GM23338 (cell line): ENCODE measurements at places on chromosomes 7 and 10.

- peak; percentile 23 for DNase-seq
Measured at GRCh38 chr7:70797109-70797514, 334.8 kb upstream of the GALNT17 start.

GRCh38 chr7:155917836-155918430, 105.7 kb upstream of the SHH start:
- no peak for DNase-seq

DNA sequence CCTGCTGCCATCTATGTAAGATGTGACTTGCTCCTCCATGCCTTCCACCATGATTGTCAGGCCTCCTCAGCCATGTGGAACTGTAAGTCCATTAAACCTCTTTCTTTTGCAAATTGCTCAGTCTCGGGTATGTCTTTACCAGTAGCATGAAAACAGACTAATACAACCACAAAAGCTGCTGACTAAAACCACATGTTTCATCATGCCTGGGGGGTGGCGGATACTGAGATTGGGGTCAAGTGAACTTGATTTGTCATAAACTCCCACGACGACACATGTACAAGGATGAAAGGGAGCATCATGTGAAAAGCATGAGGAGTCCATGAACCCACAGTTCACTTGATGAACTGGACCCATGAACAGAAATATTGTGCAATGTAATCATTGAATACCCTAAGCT, 134.9 kb upstream of the ANK3 start:
- no peak for DNase-seq

DNA sequence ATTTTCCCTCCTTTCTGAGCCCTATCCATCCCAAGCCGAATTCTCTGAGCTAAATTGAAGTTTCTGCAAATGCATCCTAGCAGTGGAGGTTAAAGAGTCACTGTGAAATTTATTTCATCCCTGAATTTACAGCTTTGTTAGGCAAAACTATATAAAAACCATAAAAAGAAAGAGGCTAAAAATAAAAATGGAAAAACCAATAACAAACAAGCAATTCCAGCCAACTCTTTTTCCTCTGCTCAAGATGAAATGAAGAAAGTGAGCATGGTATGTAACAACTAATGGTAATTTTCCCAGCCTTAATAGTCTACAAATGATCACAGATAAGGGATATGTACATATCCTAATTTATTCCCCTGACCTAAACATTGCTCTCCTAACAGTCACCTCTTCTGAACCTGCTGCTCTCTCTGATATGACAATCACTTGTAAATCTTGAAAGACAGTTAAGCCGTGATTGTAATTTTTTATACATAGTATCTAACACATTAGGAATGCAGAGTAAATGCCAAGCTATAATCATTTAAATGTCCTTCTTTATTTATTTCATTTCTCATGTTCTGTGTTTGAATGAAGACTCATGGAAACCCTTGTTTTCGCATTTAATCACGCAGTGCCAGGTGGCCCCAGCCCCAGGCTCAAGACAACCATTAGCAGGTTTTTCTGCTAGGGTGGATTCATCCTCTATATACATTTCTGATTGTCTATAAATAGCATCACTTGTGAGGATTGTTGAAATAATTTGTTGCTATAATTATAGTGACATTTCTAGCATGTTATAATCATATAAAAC, 48.6 kb upstream of the NRP1 start:
- DNase-seq = no peak

DNA sequence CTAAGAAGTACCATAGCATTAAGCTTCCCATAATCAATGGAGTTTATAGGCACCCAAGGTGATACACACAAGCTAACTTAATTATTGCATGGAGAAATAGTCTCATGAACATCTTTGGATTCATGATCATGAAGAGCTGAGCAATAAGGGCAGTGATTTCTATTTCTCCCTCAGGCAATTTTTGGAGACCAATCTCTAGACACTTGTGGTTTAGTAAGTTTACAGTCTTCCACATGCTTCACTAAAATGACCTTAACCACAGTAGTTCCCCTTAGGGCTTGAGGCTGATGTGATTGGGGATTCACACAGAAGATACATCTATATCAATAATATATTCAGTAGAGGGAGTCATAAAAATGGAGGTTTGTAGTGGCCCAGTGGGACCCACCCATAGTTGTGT, 241.2 kb downstream of the CCDC7 start:
- DNase-seq = no peak

- no peak for DNase-seq
Measured at GRCh38 chr7:27128776-27129728, 1.5 kb downstream of the HOXA4 start.

DNA sequence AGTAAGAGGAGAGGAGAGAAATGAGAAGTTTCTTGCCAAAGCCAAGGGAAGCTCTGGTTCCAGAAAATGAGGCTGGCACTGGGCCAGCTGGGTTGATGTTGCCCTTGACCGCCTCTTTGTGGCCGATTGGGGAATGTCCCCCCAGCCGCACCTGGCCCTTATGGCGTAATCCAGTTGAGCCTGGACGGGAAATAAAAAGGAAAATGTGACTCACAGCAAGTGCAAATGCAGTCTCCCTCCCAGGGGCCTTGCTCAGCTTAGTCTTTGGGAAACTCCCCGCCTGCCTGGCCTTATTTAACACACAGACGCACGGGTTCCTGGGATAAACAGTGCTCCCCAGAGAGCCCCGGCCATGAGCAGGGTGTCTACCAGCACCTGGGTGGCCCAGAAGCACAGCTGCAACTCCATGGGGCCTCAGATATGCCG, 174.8 kb downstream of the KIAA1217 start:
- peak; percentile 92 for DNase-seq

DNA sequence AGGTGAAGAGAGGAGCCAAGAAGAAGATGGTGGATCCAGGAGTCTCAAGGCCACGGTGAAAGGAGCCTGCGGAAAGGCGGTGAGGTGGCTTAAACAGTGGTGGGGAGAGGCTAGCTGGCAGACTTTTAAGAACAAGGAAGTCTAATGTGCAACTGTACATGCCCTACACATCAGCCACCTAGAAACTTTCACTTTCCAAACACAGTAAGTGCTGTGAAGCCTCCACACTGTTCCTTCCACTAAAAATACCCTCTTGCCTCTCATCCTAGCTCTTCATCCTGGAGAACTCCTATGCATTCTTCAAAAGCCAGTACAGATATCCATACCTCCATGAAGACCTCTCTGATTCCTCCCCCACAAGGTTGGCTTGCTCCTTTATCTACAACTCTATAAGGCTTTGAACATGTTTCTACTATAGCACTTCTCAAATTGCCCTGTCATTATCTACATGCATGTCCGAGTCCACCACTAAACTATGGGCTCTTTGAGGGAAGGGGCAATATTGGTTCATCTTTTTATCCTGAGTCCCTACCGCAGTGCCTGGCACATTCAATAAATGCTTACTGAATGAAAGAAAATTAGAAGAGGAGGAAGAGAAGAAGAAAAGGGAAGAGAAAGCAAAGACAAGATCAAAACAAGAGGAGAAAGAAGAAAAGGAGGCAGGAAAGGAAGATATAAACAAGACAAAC, 54.2 kb downstream of the DNAJC12 start:
- DNase-seq = no peak

DNA sequence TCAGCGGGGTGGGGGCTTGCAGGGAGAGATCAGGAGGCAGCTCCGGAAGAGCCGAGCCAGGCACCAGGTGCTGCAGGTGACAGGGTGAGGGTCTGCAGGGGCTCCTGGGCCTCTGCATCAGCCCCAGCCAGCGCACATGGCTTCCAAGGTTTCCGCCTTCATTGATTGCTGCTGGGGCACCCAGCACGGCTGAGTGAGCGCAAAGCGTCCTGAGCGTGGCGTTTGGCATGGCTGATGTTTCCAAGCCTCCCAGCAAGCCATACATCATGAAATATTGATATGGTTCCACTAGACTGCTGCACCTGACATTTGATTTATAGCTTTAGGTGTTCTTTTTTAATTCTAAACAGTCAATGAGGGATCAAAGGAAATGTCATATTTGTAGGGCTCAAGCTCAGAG, 259.0 kb downstream of the WDR37 start:
- no peak for DNase-seq

DNA sequence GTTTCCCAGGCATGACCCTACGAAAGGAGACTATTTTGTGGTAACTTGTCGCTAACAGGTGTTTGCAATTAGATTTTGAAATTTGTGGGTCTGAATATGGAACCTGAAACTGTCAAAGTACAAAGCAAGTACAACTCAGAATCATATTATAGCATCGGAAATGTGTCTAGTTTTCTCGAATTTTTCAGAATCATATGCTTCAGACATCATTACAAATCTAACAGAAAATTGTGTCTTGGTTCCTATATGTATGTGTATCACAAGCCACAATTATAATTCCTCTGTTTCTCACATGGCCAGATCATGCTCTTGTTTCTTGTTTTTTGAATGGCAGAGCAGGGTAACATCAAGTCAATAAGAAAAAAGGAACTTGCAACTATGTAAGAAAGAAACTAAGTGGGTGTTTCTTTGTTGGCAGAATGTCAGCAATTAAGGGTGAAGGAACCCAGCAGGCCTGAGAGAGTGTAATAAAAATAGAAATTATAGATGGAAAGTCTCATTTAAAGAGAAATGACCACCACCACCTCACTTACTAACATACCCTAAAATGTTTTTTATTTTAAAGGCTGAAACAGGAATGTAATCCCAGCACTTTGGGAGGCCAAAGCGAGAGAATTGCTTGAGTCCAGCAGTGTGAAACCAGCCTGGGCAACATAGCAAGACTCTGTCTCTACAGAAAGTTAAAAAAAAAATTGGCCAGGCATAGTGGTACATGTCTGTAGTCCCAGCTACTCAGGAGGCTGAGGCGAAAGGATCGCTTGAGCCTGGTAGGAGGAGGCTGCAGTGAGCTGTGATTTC, 51.3 kb downstream of the PRTFDC1 start:
- DNase-seq = no peak

DNA sequence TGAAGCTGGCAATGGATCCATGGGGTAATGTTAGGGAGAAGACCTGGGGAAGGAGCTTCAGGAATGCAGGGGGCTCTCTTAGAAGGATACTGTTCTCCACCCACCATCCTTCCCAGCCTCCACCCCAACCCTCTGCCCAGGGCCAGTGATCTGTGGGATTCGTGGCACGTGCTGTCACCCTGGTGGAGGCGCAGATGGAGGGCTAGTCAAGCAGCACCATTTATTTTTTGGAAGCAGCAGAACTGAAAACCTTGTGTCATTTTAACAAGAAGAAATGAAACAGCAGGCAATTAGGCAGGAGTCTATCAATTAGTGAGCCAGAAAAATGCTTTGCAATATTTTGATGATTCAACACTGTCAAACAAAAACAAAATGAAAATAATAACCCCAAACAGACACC, 155.9 kb downstream of the SH2D4B start:
- no peak for DNase-seq

GRCh38 chr7:24025765-24026164, 258.2 kb upstream of the NPY start:
- DNase-seq = peak; percentile 14

GRCh38 chr7:150389532-150389816, 10.3 kb downstream of the ZNF775 start:
- DNase-seq = no peak

- no peak for DNase-seq
Measured at GRCh38 chr10:132538031-132538789, 623 bp downstream of the INPP5A start.

DNA sequence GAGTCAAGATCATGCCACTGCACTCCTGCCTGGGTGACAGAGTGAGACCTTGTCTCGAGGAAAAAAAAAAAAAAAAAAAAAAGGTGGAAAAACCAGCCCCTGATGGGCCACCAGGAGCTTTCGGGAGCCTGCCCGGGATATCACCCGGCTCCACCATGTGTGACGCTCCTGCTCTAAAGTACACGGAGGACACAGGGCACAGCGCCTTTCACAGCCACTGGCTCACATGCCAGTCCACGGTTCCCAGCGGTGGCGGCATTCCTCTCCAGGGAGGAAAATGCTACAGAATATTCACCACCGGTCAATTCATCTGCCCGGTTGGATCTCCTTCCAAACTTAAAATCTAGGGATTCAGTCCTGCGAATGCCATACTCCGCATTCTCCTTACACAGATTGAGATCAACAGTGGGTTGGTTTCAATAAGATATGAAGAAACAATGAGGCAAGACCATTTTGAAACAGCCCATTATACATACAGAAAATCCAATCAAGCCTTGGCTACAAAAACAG, 81.2 kb downstream of the CTBP2 start:
- no peak for DNase-seq

GRCh38 chr10:34078745-34079470, 736.2 kb downstream of the PARD3 start:
- no peak for DNase-seq

DNA sequence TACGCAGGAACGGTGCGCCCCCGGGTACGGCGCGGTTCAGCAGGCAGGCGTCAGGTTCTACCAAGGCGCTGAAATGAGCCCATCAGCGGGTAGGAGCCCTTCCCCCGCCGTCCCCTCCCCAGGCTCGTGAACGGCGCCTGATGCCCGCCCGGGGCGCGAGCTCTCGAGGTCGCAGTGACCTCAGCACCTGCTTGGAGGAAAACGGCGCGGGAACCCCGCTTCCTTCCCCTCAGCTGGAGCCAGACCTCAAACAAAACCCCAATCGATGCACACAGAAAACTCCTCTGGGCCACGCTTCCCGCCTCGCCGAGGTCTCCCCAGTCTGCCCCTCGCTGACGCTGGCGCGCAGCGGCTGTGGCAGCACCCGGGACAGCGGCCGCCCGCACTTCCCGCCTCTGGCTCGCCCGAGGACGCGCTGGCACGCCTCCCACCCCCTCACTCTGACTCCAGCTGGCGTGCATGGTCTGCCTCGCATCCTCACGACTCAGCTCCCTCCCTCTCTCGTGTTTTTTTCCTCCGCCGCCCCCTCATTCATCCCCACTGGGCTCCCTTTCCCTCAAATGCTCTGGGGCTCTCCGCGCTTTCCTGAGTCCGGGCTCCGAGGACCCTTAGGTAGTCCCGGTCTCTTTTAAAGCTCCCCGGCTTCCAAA, 514 bp upstream of the GAD2 start:
- DNase-seq = peak; percentile 82

- peak; percentile 85 for DNase-seq
Measured at GRCh38 chr10:123135415-123136141, at the start of gene HMX3. TSS of gene HMX3 (plus strand) at chr10:123135970. CDS start at chr10:123136051, 81 bp downstream.

DNA sequence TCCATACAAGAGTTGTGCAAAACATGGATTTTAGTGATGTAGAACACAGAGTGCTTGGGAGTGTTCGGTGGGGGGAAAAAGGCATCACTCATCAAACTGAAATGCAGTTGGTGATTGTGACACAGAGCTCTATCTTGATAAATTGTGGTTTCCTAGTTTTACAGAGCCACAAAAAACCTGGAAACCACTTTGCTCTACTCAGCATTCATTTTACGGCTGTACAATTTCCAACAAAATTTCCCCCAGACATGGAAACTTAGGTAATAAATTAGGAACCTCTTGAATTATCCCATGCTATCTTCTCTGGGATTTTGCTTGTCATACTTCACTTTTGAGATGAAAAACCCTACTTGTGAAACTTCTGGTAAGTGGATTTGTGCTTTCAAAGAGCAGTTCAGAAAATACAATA, 614.9 kb upstream of the FZD8 start:
- no peak for DNase-seq

DNA sequence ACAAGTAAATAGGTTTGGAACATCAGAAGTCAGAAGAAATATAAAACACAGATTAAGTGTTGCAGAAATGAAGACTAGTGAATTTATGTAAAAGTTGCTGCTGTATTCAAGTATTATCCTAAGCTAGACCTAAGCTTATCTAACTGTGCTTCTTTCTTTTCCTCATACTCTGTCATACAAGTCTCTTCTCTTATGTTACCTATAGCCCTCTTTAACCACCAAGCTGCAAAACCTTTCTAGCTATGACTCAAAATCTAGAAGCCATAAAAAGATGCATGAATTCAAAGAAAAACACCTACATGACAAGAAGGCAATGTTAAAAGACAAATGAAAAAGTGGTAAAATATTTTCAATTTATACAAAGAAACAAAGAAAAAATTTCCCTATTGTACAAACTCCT, 23.0 kb downstream of the DENND11 start:
- DNase-seq = no peak
